ENCODE measurements at places on chromosomes 4 and X.

GRCh38 chrX:109475174-109475891, 6.6 kb downstream of the GUCY2F start:
- DNase-seq = no peak

- DNase-seq = no peak
Observed at GRCh38 chr4:8534129-8534528, 46.1 kb upstream of the GPR78 start.

DNA sequence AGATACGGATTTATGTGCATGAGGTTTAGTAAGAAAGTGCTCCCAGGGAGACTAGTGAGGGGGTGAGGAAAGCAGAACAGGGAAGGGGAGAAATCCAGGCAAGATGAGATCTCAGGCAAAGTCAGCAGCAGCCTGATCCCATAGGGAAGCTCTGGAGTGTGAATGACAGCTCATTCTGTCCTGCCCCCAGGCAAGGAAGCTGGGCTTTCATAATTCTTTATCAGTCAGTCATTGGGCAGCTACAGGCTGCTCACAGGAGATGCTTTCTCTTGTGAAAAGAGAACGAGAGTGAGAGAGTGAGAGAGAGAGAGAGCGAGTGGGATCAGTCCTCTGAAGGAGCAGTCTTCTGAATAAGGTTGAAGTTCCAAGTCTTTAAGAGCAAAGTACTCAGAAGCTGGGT, 48.1 kb downstream of the SRPX start:
- DNase-seq = no peak

DNA sequence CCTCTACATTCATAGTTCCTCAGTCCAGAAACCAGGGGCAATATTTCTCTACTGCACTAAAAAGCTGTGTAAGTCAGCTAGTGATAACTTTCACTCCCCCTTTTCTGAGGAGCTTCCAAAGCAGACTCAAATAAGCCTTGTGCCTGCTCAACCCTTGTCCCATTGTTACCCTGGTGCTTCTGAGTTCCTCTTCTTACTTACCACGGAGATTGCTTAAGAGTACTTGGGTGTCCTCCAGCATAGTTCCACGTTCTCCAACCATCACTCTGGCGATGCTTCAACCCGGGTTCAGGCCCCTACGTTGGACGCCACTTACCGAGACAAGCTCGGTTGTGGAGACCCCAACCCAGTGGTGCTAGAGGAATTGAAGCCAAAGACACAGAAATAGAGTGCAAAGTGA, 71.6 kb downstream of the ADAM29 start:
- no peak for DNase-seq

GRCh38 chrX:130170752-130171445, 863 bp upstream of the RAB33A start:
- peak; percentile 78 for DNase-seq

- DNase-seq = no peak
Observed at GRCh38 chr4:73864365-73864764, 4.8 kb upstream of the CXCL1 start.

GRCh38 chrX:111102636-111103035, 6.6 kb downstream of the PAK3 start:
- DNase-seq = no peak

- DNase-seq = no peak
Observed at GRCh38 chr4:129561886-129562671, 466.1 kb downstream of the C4orf33 start.

DNA sequence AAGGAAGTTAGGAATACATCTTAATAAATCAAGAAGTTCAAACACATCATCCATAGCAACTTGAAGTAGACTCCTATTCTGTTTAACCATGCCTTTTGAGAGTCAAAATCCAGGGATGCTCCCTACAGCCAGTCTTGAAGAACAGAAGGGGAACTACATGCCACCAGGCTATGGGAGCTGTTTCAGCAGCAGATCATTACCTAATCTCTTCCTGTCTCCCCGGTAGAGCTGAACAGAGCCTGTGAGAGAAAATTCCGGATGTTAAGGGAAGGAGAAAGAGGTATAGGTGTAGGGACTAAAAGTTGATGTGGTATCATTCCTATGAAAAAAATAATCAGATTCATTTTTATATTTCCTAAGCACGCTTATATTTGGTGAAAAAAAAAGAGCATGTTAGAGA, 352.2 kb downstream of the SPRY1 start:
- DNase-seq = no peak

DNA sequence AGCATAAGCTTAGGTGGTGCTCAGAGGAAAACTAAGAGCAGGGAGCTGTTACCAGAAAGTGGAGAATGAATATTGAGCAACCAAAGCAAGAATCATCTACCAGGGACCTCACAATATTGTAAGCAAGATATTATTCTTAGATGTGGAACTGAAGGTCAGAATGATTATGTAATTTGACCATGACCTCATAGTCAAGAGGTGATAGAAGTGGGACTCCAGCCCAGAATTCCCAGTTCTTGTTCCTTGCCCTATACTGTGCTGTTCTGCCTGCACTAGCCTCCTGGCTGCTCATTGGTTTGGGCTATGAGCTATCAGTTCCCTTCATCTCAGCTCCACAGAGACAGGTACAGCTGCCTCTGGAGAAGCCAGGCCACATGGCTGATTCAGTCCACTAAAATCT, 229.4 kb downstream of the LDB2 start:
- no peak for DNase-seq

GRCh38 chrX:19625612-19626011, 110.3 kb upstream of the MAP3K15 start:
- peak; percentile 61 for DNase-seq

DNA sequence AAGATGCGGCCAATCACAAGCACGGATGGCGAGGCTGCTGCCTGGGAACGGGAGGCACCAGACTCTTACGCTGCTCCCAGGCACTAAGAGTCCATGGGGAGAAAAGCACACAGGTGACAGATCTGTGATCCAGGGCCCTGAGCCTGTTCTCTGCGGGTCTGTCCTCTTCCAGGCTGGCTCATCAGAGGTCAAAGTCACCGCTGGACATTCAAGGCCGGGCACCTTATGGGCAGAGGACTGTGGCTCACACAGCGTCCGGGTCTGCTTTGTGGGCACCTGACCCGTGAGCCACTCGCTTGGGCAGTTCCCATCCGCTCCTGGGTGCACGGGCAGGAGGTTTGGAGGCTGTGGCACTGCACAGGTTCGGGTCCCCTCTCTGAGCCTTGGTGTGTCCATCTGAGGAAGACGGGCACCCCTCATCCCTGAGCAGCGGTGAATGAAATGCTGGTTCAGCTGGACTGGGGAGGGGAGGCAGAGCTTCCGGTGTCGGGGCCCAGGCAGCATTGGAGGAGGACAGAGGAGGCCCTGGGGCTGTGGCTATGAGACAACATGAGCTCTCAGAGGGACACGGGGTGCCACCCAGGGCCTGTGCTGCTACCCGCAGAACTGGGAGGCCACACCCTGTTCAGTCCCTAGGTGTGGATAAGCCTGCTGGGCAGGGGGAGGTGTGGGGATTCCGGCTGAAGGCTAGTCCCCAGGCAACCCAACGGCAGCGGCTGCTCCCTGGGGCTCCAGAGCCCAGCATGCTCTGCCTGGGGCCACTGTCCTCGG, 61.2 kb upstream of the AFAP1 start:
- DNase-seq = no peak
